ENCODE measurements at places on chromosomes 4 and X. TPM values are rescaled to one million over a fixed set of nuclear protein-coding genes. Genes with fewer than 3 reads are reported as not detected.

The NPY1R gene
- 5.7 TPM for total RNA-seq

The DUSP21 gene
- not detected for total RNA-seq

GRCh38 chr4:168781341-168781740 is 228.7 kb downstream of the CBR4 start:
- H3K4me1 ChIP-seq, result no peaks in the 10 kb centered on the region
- H3K27ac ChIP-seq, result no peak overlapping the region
- H3K27me3 ChIP-seq, result no peaks in the 10 kb centered on the region
- no peaks in the 10 kb centered on the region for H3K36me3 ChIP-seq

GRCh38 chrX:81286608-81287007 is 84.7 kb downstream of the SH3BGRL start:
- no peak overlapping the region for H3K27ac ChIP-seq
- no peak for DNase-seq
- H3K36me3 ChIP-seq, result no peaks in the 10 kb centered on the region

DNA sequence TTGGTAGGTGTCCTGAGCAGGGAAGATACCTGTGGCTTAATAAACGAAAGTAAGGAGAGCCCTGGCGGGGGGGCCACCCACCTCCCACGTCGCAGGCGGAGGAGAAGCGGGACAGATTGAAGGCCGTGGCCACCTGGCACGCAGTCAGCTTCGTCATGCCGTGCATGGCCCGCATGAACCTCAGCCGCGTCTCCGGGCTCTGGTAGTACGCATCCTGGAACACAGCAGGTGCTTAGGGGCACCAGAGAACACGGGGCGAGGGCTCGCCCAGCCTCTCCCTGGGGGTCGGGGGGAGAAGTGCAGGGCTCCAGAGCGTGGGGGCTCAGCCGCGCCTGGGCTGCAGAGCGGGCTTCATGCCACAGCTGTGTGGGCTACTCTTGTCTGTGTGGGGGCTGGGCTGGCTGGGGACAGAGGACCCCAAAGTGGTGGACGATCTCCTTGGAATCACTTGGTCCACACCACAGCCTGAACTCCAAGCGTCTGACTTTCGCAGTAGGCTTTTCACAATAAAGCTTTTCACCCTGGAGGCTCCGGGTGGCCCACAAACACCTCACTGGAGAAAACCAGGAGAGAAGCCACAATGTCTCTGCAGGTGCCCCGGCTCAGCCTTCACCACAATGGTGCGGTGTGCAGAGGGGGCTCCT is 27.1 kb upstream of the SLC25A6 start:
- H3K4me3 ChIP-seq, result no peak overlapping the region
- DNase-seq, result no peak
- H3K27me3 ChIP-seq, result no peaks in the 10 kb centered on the region
- H3K36me3 ChIP-seq, result no peaks in the 10 kb centered on the region

GRCh38 chrX:10429908-10430307 is 190.5 kb downstream of the MID1 start:
- no peaks in the 10 kb centered on the region for H3K4me1 ChIP-seq
- DNase-seq, result no peak
- H3K27me3 ChIP-seq, result no peaks in the 10 kb centered on the region
- H3K4me3 ChIP-seq, result no peak overlapping the region

GRCh38 chrX:17967888-17968287 is 106.8 kb upstream of the RAI2 start:
- no peaks in the 10 kb centered on the region for H3K27me3 ChIP-seq
- no peaks in the 10 kb centered on the region for H3K4me1 ChIP-seq
- no peak overlapping the region for H3K27ac ChIP-seq
- H3K36me3 ChIP-seq, result no peaks in the 10 kb centered on the region
- DNase-seq, result peak; percentile 38
